ENCODE measurements at places on chromosomes 5 and 9.
A peak's percentile ranks its signal among the peaks of the same experiment; 100 is the strongest.

DNA sequence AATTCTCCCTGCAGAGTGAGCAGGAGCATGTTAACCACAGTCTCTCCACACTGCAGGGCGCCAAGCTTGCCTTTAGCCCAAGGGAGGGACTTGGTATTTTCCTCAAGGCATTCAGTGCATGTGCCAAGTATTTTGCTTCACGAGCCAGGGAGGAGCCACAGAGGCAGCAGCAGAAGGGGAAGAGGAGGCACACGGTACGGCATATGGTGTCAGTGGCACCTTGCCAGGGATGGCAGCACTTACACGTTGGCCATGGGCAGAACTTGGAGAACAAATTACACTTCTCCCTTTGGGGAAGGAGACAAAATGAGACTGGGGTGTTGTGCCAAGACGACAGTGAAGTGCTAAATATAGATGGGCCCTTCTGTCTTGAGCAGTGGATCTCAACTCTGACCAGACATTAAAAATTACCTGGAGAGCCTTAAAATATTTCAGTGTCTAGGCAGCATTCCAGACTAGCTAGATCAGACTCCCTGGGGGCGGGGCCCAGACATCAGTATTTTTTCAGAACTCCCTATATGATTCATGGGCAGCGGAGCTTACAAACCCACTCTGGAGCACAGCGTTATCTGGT lies 155.8 kb downstream of the DRD1 start:
- DNase-seq: peak; percentile 29

DNA sequence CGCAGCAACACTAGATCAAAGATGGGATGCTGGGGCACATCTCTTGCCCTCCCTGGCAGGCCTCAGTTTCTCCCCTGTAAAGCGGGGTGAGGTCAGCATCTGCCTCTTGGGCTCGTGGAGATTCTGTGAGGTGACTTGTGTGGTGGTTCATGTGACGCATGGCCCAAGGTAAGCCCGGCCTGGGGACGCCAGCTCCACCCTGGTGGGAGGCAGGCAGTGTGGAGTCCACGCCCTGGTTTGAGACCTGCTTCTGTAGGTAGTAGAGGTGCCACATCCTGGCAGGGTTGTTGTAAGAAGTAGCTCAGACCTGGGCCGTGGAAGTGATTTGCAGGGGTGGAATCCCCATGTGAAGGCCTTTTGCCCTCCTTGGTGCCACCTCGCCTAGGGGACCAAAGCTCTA lies 101.5 kb downstream of the DAB2IP start:
- no peak for DNase-seq

DNA sequence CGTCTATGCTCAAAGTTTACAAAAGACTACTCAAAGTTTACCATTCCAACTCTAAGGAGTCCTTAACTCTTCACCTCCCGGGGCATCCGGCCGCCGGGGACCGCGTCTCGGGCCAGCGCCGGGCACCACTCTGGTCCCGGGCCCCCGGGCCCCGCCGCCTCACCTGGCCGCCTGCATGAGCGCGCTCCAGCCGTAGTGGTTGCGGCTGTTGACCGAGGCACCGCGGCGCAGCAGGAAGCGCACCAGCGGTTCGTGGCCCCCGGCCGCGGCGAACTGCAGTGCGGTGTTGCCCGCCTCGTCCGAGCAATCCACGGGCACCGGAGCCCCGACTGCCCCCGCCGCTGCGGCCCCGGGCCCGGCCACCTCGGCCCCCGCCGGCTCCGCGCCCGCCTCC lies 388 bp downstream of the ANKS6 start:
- DNase-seq: no peak

GRCh38 chr9:77726814-77727213 lies 78.7 kb upstream of the GNA14 start:
- DNase-seq: no peak

DNA sequence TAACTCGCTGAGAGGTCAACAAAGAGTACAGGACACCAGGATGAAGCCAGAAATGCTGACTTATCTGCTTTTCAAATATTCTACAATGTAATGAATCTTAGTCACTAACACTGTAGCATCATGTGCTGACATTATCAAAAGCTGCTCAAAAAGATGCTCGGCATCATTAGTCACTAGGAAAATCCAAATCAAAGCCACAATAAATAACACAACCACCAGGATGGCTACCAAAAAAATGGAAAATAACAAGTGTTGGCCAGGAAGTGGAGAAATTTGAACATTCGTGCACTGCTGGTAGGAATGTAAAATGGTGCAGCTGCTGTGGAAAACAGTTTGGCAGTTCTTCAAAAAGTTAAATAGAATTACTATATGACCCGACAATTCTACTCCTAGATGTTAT lies 269.1 kb downstream of the GLIS3 start:
- DNase-seq: no peak

GRCh38 chr9:27131731-27132130 lies 22.7 kb downstream of the TEK start:
- no peak for DNase-seq

- DNase-seq: peak; percentile 74
Observed at GRCh38 chr9:19149230-19149629, 21.9 kb upstream of the PLIN2 start.

- DNase-seq: no peak
Observed at GRCh38 chr9:69474821-69475220, 149.8 kb downstream of the ENTREP1 start.

- peak; percentile 76 for DNase-seq
Observed at GRCh38 chr5:159049844-159050315, 49.8 kb downstream of the EBF1 start.

DNA sequence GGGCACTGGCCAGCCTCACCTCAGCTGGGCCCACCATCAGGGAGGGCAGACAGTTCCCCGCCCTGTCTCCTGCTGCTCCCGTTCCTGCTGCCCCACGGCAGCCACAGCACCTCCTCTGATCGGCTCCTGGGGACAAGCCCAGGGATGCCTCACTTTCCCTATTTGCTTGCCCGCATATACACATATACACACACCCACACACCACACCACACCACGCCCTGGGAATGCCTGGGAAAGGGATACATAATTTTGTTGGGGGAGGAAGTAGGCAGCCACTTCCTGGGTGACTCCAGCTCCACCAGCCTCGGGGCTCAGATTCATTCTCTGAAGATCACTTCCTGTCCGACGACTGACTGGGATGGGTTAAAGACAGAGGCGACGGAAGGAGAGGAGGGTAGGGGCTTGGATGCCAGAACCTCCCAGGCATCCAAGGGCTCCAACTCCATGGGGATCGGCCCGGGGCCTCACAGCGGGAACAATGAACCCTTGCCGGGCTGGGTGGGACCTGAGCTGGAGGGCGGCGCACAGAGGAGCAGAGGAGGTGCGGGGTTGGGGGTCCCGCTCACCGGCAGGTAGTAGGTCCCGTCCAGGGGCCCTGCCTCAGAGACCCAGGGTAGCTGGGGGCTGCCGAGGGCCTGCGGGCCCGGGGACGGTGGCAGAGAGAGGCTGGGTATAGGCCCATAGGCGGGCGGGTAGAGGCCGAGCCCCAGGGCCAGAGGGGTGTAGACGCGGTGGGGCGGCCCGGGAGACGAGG lies 2.0 kb upstream of the MZB1 start:
- peak; percentile 46 for DNase-seq

- no peak for DNase-seq
Observed at GRCh38 chr5:150460781-150461180, 11.2 kb upstream of the RPS14 start.

- DNase-seq: peak; percentile 85
Observed at GRCh38 chr5:123705741-123706140, 193.8 kb downstream of the CSNK1G3 start.

DNA sequence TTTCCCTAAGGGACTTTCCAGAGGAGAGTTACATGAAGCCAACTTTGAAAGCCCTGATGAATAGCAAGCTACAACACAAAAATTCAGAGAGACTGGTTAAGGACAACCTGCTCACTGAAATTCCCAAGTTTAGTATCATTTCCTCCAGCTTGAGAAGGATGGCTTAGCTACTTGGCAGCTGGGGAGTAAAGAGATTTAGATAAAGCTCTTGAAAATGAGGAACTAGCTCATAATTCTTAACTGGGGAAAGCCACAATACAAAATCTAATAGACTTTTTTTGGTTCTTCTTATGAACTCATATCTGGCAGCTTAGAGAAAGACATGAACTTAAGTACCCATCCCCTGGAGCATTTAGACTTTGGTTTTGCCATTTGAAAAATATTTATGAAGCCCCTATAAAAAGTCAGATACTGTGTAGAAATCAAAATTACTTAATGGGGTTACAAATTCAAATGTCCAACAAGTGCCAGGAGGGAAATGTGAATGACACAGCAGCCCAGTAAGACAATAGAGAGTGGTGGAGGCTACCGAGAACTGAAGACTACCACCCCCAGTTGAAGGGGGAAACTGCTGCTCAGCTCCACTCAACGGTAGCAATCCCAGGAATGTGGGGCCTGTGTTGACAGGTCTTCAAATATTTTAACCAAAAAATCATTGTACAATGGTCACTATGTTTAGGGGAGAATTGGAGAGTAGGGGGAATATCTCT lies 79.4 kb upstream of the ADRB2 start:
- DNase-seq: no peak

DNA sequence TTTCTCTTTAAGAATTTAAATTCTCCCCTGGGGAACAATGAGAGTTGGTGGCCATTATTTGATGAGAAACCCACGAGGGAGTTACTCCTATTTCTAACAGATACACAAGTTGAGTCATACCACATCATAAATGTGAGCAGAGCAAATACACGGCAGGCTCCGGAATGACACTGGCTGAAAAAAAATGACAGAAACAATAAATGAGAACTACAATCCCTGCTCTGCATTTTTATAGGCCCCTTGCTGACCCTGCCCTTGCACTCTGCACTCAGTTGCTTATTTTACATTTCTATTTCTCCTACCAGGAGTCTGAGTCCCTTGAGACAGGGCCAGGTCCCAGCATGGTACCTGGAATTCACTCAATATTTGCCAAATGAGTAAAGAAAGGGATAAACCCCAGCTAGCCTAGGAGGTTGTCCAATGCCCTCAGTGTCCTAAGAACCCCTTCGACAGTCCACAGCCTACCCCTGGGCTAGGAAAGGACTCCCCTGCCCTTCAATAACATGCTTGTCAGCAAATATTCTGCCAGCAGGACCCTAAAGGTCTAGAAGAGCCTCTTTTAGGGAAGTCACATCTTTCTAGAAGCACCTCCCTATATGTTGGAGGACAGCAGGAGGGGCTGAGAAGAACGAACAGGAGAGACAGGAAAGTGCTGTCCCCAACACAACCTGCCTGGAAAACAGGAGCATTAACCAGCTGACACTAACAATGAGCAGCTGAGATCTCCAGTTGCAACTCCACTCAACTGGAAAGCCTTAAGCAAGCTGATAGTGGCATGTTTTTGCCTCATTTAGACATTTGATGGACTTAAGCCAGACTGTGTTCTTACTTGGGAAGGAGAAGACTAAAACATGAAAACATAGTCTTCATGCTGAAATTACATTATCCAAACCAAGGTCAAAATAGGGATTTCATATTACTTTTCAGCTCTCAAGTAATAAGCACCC lies 191.2 kb downstream of the ACTL7B start:
- DNase-seq: no peak

GRCh38 chr9:135605238-135605781 lies 34.0 kb downstream of the GLT6D1 start:
- no peak for DNase-seq

GRCh38 chr9:96331236-96331947 lies 29.4 kb upstream of the HSD17B3 start:
- peak; percentile 7 for DNase-seq

DNA sequence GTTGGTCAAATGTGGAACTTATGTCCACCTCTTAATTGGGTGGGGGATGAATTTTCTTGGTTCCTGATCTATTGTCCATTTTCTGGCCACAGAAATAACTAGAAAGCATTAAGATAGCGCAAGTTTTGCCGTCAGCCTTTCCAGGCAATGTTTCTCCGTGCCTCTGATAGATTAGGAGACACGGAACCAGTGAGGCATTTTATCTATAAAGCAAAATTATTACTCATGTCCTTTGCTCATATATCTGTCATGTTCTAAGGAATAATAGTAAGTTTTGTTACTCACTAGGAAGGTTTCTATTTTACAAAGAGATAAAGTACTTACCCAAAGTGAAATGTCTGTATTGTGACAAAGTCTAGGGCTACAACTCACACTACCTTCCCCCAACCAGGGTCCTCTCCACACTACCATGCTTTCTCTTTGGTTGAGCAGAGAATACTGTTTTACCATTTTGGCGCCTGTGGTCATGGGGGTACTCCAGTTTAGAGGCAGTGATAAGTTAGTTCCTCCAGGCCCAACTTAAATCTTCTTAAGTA lies 19.9 kb upstream of the IL9 start:
- no peak for DNase-seq

DNA sequence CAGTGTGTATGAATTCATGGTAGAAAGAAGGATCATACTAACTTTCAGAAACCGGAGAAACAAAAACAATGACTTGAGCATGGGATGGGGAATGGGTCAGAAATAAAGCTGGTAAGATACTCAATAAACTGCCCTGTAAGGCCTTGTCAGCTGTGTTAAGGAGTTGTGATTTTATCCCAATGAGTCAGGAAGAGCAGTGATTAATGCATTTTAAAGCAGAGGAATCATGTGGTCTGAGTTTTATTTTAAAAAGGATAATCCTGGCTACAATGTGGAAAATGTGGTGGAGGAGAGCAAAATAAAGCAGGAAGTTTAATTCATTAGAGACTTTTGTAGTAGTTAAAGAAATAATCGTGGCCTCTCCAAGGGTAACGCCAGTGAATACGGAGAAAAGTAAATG lies 28.7 kb downstream of the DHX29 start:
- DNase-seq: peak; percentile 55

DNA sequence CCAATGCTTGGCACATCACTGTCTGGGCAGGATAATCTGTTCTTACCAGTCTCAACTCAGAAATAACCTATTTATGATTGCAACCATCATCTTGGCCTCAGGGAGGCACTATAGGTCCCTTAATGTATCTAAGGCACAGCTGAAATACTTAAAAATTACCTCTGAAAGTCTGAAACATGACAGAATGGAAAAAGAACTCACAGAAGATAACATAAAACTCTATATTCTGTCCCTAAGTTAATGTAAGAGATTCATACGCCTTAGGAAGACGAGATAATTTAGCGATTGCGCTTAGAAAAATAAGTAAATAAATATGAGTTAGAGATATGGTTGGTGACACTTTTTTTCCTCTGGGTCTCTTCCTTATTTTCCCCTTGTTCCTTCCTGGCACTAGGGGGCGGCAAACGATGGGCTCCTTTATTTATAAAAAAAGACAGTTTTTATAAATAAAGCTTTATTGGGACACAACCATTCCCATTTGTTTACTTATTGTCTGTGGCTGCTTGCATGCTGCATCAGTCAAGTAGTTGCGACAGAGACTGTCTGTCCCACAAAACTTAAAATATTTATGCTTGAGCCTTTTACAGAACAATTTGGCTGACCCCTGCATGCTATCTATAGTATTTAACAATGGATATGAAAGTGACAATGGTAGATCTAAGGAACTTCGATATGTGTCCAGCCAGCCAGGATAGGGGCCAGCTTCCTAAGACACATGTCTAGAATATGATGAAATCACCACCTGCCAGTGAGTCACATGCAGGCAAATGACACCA lies 79.6 kb downstream of the PDE4D start:
- peak; percentile 68 for DNase-seq

DNA sequence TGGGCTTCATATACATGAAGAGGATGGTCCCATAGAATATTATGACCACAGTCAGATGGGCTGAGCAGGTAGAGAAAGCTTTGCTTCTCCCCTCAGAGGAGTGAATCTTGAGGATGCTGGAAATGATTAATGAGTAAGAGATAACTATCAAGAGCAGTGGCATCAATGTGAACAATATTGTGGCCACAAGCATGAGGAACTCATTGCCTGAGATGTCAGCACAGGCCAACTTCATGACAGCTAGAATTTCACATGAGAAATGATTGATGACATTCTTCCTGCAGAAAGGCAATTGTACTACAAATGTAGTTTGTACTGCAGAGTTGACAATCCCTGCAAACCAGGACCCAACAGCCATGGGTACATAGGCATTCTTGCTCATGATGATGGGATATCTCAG lies 586 bp downstream of the OR13C9 start:
- no peak for DNase-seq

- DNase-seq: peak; percentile 33
Observed at GRCh38 chr5:170254056-170254455, 21.3 kb downstream of the C5orf58 start.

Measured in fibroblast of mammary gland (primary cell).